ENCODE measurements at places on chromosomes 1 and 21. TPM values are rescaled to one million over a fixed set of nuclear protein-coding genes. Genes with fewer than 3 reads are reported as not detected.

The GJA9 gene
- polyA plus RNA-seq, result 0.26 TPM

The CFAP74 gene
- 0.01 TPM for polyA plus RNA-seq

The LENEP gene
- not detected for polyA plus RNA-seq

The DNAI4 gene
- polyA plus RNA-seq, result 0.70 TPM

The SPATA45 gene
- 0.19 TPM for polyA plus RNA-seq

The IL20 gene
- polyA plus RNA-seq, result 0.33 TPM
